Panc1 (cell line): ENCODE measurements at places on chromosomes 12 and 14.

DNA sequence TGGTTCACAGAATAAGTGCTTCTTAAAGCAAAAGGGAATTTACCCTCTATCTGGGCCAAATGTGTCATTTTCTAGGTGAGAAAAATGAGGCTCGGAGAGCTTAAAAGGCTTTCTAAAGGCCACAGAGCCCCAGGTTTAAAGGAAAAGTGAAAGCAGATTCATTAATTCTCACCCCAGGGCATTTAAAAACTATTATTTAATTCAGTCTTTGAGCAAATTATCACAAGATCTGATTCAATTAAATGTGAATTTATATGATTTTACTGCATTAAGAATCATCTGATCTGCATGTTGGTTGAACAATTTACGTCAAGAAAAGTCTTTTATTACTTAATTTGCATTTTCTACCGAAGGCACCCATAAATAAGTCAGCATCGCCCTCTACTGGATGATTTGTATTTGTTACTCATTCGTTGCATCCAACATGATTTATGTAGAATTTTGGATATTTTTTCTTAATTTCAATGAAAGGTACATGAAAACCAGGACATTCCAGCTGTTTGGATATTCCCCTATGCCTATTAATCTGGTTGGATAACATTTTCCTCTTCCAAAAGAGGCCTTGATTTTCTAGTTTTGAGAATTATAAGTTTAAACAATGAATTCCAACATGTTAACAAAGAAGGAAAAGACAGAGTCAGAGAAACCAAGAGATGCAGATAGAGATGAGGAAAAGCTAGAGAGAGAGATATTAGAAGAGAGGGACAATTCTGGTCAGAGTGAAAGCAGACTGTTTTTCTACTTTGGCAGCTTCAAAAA, 19.1 kb upstream of the DHRS7 start:
- no peak for DNase-seq

- DNase-seq, result no peak
Measured at GRCh38 chr12:84969226-84969625, 56.6 kb upstream of the SLC6A15 start.

DNA sequence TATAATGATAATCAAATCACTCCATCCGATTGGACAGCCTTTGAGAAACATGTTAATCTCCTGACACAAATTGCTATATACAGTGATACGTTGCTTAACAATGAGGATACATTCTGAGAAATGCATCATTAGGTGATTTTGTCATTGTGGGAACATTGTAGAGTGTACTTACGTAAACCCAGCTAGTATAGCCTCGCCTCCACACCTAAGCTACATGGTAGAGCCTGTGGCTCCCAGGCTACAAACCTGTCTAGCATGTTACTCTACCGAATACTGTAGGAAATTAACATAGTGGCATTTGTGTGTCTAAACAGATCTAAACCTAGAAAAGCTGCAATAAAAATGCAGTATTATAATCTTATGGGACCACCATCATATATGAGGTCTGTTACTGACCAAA, 128.6 kb upstream of the PWP1 start:
- DNase-seq, result no peak

DNA sequence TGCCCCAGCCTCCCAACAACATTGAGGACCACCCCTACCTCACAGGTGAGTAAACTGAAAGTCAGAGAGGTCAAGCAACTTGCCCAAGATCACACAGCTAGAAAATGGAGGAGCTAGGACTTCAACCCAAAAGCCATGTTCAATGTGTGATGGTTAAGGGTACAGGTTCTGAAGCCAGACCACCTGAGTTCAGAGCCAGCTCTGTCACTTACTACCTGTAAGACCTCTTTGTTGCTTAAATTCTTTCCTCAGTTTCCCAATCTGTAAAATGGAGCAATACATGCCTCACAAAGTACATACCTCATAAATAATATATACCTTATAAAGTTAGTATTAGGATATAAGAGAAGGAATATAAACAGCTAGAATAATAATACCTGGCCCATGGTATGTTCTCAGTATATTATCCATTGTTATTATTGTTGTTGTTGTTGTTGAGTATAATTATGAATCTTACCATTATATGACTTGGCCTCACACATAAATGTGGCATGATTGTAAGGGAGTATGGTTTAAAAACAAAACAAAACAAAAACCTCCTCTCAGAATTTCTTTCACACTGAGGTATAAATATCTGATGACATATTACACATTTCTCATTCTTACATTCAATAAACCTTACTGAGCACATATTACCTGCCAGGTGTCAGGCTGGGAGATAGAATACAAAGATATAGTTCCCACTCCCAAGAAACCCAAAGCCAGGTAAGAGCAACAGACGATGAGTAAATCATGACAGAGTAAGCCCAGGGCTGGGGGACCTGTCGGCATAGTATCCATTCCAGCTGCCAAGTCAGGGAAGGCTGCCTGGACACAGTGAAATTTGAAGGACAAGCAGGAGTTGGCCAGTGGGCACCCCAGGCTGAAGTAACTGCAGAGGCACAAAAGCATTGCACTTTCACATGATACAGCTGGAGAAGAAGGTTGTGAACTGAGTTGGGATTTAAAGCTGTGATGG, 19.6 kb downstream of the CMKLR1 start:
- DNase-seq, result no peak

GRCh38 chr12:66190519-66191370, 1.7 kb downstream of the IRAK3 start:
- no peak for DNase-seq

GRCh38 chr14:54769951-54770863, 132.4 kb downstream of the GCH1 start:
- DNase-seq, result no peak

DNA sequence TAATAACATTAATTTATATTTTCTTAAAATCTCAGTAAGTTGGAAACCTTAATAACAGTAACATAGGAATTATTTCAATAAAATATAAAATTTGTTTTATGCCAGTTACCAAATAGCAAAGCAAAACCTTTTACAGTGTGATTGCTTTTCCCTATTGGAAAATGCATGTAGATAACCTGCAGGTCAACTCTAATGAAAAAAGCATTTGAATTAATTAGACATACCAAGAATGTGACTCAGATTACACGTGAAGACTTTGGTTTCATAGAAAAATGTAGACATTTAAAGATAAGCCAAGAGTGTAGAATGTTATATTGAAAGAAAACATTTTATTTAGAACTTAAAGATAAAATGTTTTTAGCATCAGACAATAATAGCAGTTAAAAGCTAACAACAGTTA, 888.1 kb downstream of the TMEM121 start:
- DNase-seq, result no peak

- no peak for DNase-seq
Measured at GRCh38 chr12:115722181-115722580, 555.3 kb downstream of the MED13L start.

DNA sequence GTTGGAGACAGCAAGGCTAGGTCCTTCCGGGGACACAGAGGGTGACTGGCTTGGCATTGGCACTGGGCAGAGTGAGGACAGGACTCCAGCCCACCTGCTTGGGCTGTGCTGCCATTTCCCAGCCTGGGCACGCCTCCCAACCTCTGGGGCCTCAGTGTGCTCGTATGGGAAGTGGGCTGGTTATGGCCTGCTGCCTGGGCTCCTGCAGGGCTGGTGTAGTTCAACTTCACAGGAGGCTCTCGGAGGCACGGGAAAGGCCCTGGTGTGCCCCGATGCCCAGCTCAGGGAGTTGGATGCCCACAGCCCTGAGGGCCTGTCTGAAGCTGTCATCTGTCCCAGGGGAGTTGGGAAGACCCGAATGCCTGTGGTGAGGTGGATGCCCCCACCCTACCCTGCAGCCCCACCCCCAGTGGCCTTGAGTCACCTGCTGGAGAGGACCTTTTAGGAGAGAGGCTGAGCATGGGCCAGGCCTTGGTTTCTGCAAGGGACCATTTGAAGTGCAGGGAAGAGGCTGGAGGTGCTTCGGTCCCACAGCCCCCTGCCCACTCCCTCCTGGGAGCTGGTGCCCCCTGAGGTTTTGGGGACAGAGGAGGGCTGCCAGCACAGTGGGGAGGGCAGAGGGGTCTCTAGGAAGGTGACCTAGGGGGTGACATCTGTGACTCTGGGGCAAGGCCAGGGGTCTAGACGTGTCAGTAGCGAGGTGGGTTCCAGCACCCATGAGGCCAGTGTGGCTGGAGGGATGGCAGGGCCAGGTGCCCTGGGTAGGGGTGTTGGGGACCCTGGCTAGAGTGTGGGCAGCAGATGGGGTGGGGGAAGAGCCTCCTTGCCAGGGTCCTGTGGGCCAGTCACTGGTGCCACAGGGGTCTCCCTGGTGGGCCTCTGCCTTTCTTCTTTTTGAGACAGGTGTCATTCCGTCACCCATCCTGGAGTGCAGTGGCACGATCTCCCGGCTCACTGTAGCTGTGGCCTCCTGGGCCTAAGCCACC, 9.1 kb downstream of the ULK1 start:
- no peak for DNase-seq

DNA sequence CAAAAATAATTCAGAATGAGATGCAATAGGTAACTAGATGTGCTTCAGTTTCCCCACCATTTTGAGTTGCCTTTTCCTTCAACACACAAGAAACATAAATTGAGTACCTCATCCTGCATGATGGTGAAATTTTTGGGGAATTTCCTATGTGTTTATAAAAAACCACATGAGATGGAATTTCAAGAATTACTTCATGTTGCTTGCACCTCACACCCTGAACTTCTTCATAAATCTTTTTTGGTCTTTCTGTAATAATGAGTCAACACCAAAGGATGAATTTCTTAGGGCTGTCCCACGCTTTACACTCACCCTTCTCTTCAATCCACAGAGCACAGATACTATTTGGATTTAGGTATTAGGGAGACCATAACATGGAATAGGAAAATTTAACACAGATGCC, 22.6 kb upstream of the LUM start:
- no peak for DNase-seq

- no peak for DNase-seq
Measured at GRCh38 chr12:93783832-93784231, 106.7 kb downstream of the CRADD start.

- no peak for DNase-seq
Measured at GRCh38 chr14:58479975-58480374, 52.5 kb downstream of the KIAA0586 start.

GRCh38 chr12:93109551-93110203, 180.6 kb upstream of the EEA1 start:
- no peak for DNase-seq

DNA sequence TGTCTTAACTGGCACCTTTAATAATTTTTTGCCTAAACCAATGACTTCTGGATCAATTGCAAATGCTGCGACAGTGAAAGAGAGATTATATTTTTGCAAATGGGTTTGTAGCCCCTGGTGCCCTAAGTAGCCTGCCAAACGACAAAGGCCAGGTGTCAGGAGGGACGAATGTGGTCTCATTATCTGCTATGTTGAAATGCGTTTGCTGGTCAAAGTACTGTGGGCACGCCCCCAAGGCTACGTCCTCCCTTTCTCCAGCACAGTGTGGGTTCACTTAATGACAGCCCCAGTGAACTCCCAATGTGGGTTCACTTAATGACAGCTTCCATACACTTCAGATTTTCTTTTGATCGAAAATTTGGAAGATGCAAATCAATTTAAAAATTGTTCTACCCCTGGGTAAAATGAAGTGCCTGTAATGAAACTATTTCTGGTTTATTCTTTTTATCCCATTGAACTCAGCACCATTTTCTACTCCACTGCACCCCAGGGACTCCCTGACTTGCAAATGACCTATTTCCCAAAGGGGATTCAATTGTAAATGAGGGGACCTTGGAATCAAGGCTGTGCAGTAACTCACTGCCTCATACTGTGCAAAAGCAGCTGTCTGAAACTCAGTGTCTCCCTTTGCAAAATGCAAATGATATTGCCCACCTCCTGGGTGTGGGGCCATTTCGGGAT, 1.4 kb downstream of the SERPINA11 start:
- DNase-seq, result no peak
